ENCODE measurements at places on chromosomes 2 and 18. TPM values are rescaled to one million over a fixed set of nuclear protein-coding genes. Genes with fewer than 3 reads are reported as not detected.

- DNase-seq, result no peak
- no peak overlapping the region for H3K4me3 ChIP-seq
- no peak overlapping the region for H3K27ac ChIP-seq
- no peaks in the 10 kb centered on the region for H3K27me3 ChIP-seq
- H3K36me3 ChIP-seq, result no peaks in the 10 kb centered on the region
Observed at GRCh38 chr2:206832873-206833272, 67.5 kb downstream of the FASTKD2 start.

GRCh38 chr2:233440714-233441113 is 86.4 kb downstream of the DGKD start:
- DNase-seq, result no peak
- H3K36me3 ChIP-seq, result peaks cover 31% of the 10 kb centered on the region
- H3K27me3 ChIP-seq, result no peaks in the 10 kb centered on the region
- no peaks in the 10 kb centered on the region for H3K4me1 ChIP-seq
- no peak overlapping the region for H3K27ac ChIP-seq

DNA sequence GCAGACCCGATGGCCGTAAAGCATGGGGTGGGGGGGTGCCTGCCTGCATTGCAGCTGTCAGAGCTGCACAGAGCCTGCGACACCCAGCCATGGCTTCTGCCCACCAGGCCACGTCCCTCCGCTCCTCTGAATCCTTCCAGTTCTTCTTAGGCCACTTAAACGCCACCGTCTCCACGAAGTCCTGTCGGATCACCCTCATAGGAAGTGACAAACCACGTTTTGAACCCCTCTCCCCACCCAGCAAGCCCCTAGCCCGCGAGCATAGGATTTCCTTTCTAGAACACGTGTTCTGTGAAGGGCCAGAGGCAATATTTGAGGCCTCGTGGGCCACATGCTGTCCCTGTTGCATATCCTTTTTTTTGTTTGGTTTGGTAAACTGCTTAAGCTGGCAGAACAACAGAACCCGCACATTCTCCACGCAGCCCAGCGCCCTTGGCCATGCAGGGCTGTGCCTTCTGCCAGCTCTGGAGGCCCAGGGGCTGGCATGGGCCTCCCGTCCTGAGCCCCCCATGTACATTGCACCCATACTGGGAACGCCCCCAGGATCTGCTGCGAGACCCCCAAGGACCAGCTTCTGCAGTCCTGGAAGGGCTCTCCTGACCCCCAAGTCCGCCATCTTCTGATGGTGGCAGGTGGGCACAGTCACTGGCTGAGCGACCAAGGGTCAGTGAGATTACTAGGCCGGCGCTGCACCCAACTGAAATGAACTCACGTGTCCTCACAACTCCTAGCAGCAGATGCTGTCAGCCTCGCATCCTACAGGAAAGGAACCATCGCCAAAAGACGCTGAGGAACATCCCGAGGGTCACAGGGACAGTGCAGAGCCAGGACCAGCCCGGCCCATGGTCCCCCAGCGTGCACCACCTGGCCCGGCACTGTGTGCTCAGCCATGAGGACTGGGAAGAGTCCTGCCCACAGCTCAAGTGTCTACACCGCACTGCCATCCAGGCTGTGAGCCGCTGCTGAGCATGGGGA is 35.1 kb downstream of the ADI1 start:
- H3K4me3 ChIP-seq, result no peak overlapping the region
- no peaks in the 10 kb centered on the region for H3K27me3 ChIP-seq
- peaks cover 9% of the 10 kb centered on the region for H3K4me1 ChIP-seq
- no peak overlapping the region for H3K27ac ChIP-seq
- DNase-seq, result no peak
- H3K36me3 ChIP-seq, result peaks cover 3% of the 10 kb centered on the region

- H3K4me3 ChIP-seq, result no peak overlapping the region
- H3K36me3 ChIP-seq, result peaks cover 3% of the 10 kb centered on the region
- no peaks in the 10 kb centered on the region for H3K27me3 ChIP-seq
- peaks cover 7% of the 10 kb centered on the region for H3K4me1 ChIP-seq
Observed at GRCh38 chr18:36355511-36355910, 58.0 kb downstream of the FHOD3 start.

DNA sequence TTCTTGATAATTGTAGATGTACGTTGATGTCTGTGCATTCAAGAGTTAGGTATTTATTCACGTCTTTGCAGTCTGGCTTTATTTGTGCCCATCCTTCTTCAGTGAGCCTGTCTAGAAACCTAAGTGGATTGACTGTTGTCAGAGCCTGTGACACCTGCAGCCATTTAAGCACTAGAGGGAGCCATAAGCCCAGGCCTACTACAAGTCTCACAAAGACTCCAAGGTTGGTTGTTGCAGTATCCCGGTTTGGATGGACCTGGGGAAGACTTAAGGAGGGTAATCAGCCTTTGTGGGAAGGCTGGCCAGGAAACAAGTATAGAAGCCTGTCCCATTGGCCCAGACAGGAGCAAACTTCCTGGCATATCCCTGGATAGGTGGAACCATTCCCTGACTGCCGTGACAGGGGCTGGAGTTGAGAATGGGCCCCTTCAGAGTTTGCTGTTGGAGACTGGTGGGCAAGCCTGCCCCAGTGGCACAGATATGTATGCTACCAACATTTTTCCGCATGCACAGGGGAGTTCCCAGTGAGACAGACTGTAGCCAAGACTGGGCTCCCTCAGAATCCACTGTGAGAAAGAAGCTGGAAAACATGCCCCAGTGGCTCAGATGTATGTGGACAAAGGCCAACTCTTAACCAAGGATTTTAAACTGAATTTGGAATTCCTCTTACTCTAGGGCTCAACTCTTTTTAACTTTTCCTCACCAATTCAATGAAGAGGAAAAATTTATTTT is 9.3 kb upstream of the LRRC30 start:
- no peak overlapping the region for H3K4me3 ChIP-seq
- H3K27me3 ChIP-seq, result no peaks in the 10 kb centered on the region
- no peaks in the 10 kb centered on the region for H3K4me1 ChIP-seq
- H3K27ac ChIP-seq, result no peak overlapping the region

GRCh38 chr2:62994206-62994605 is 56.4 kb upstream of the OTX1 start:
- no peak overlapping the region for H3K27ac ChIP-seq
- H3K4me1 ChIP-seq, result no peaks in the 10 kb centered on the region

GRCh38 chr2:218880102-218880858 is at the start of gene WNT10A:
TSS of gene WNT10A (plus strand) at chr2:218880852. CDS start at chr2:218880996, 144 bp downstream.
- peak within 1 kb of the TSS; percentile 52 for H3K27ac ChIP-seq
- H3K4me3 ChIP-seq, result peak within 1 kb of the TSS; percentile 96
- H3K27me3 ChIP-seq, result no peaks in the 10 kb centered on the region
- no peaks in the 10 kb centered on the region for H3K36me3 ChIP-seq

DNA sequence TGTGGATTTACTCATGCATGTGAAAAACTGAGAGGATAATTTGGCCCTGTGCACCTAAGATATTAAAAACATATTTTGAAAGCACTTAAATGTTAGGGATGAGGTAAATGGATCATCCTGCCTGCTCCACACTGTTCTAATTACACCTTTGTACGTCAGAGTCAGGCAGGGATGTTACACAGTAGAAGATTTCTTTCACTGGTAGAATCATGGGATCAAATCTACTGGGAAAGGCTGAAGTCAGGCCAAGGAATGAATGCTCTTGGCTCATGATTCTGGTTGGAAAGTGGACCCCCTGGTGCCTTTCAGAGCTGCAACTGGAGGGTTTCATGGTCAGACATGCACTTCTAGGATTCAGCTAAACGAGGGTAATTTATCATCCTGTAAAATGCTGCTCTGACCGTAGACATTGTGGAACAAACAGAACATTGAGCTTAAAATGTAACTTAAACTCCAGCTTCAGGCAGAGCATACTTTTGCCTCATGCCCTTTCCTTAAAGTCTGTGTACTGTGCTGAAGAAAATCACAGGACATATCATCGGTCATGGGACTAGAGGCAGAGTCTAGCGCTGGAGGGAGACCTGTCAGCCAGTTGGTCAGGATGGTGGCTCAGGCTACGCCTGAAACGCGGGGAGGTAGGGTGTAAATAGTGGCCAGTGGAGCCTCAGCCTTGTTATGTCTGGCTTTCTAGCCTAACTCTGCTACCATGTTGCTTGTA is 4.9 kb downstream of the KCNE4 start:
- DNase-seq, result no peak
- H3K4me1 ChIP-seq, result no peaks in the 10 kb centered on the region
- no peak overlapping the region for H3K27ac ChIP-seq
- H3K36me3 ChIP-seq, result no peaks in the 10 kb centered on the region

- H3K4me3 ChIP-seq, result no peak overlapping the region
- H3K36me3 ChIP-seq, result no peaks in the 10 kb centered on the region
- no peak overlapping the region for H3K27ac ChIP-seq
- H3K4me1 ChIP-seq, result peaks cover 19% of the 10 kb centered on the region
Observed at GRCh38 chr2:42196403-42197267, 27.5 kb downstream of the EML4 start.

DNA sequence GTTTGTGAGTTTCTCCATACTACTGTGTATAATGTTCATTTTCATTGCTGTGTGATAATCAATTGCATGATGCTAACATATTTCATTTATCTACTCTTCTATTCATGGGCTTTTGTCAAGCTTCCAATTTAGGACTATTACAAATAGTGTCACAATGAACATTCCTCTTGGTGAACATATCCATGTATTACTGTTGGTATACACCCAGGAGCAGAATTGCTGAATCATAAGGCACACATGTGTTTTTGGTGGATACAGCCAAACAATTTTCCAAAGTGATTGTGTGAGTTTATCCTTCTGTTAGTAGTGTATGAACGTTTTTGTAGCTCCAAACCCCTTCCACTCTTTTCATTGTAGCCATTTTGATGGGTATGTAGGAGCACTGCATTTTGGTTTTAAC is 101.6 kb upstream of the COPS8 start:
- no peaks in the 10 kb centered on the region for H3K36me3 ChIP-seq
- no peaks in the 10 kb centered on the region for H3K4me1 ChIP-seq
- no peak for DNase-seq
- H3K27ac ChIP-seq, result no peak overlapping the region

DNA sequence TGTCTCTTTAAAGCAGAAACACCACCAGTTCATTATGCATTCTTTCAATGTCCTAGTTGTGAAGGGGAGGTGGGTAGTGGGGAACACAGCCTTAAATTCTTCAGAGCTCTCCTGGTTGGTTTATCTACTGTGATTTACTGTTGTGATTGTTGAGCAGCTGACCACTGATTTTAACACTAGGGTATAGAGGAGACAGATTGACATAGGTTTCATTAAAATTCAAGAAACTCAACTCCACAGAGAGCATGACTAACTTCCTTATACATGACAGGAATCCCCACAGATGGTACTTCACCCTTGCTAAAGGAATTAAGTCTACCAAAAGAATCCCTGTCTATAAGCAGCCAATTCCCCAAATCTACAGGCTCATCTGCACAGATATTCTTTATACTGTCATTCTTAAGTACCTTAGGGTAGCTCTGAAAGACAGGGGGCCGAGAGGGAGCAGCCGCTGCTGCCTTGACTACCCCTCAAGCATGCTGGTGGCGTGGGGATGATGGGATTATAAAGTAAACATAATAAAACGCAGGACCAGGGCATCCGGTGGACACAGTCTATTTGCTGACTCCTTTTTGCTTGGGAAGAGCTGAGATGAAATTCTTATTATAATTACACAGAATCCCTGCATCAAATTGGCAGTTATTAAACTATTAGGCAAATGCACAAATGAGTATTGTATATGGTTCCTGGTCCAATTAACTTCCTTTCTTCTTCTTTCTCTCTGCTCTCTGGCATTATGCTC is 1377.6 kb upstream of the PIK3C3 start:
- no peaks in the 10 kb centered on the region for H3K27me3 ChIP-seq
- H3K4me1 ChIP-seq, result no peaks in the 10 kb centered on the region

GRCh38 chr2:233449081-233449901 is 95.0 kb downstream of the DGKD start:
- no peak overlapping the region for H3K27ac ChIP-seq
- no peak overlapping the region for H3K4me3 ChIP-seq
- no peaks in the 10 kb centered on the region for H3K4me1 ChIP-seq
- DNase-seq, result no peak

DNA sequence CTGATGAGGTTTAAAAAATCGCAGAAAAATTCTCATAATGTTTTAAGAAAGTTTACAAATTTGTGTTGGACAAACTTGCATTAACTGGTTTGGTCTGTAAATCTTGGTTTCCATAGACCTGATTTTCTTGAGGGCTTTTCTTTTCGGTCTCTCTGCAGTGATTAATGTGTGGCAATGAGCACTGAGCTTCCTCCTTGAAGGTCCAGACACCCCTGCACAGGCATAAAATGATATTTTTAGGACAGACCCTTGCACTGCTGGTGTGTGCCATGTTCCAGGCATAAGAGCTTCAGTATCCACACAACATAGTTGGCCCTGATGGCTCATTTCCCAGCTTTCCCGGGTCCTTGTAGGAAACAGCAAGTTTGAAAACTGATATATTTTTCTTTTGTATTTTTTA is 33.7 kb downstream of the MRPL33 start:
- no peaks in the 10 kb centered on the region for H3K4me1 ChIP-seq
- H3K4me3 ChIP-seq, result no peak overlapping the region
- H3K36me3 ChIP-seq, result no peaks in the 10 kb centered on the region
- H3K27me3 ChIP-seq, result no peaks in the 10 kb centered on the region
- H3K27ac ChIP-seq, result no peak overlapping the region

DNA sequence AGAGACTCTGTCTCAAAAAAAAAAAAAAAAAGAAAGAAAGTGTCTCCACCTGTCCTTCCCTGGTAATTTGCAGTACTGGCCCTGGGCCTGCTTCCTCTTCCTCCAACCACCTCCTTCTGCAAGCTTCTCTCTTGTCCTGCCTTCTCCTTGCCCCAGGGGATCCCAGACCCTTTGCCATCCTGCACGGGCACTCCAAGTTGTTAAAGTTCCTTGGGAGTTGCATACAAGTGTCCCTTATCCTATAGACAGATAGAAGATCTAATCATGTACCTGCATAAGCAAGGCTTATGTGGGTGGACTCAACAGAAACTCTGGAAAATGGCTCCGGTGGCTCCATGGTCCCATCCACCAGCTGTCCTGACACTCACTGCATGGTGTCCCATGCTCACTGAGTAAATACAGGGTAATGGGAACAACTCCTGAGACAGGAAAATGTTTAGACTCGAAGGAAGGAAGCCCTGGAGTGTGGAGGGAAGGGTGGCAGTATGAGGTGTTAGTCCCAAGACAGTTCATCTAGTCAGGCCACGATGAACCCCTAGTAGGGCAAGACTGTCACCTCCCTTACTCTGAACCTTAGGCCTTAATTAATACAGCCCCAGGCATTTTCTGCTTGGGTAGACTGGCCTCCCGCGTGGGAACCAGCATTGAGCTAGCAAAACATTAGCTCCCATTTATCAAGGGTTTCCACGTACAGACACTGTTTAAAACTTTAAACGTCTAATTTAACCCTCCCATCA is 17.1 kb downstream of the ODC1 start:
- H3K4me3 ChIP-seq, result no peak overlapping the region
- no peaks in the 10 kb centered on the region for H3K36me3 ChIP-seq
- no peak for DNase-seq
- peaks cover 3% of the 10 kb centered on the region for H3K4me1 ChIP-seq

- no peak overlapping the region for H3K4me3 ChIP-seq
- no peak overlapping the region for H3K27ac ChIP-seq
- DNase-seq, result no peak
- H3K4me1 ChIP-seq, result no peaks in the 10 kb centered on the region
Observed at GRCh38 chr2:2057125-2057721, 273.9 kb downstream of the MYT1L start.

The ASAP2 gene
- 0.13 TPM for total RNA-seq

The ENOSF1 gene
- total RNA-seq, result 40.0 TPM

The G6PC2 gene
- not detected for total RNA-seq

The SLC40A1 gene
- 0.61 TPM for total RNA-seq

The SCN3A gene
- total RNA-seq, result 0.05 TPM

The APOB gene
- total RNA-seq, result 1.1 TPM

The TFPI gene
- 0.41 TPM for total RNA-seq

The UGT1A9 gene
- total RNA-seq, result not detected

All from GM12878 (cell line).